ENCODE measurements at places on chromosomes 6 and 20.

DNA sequence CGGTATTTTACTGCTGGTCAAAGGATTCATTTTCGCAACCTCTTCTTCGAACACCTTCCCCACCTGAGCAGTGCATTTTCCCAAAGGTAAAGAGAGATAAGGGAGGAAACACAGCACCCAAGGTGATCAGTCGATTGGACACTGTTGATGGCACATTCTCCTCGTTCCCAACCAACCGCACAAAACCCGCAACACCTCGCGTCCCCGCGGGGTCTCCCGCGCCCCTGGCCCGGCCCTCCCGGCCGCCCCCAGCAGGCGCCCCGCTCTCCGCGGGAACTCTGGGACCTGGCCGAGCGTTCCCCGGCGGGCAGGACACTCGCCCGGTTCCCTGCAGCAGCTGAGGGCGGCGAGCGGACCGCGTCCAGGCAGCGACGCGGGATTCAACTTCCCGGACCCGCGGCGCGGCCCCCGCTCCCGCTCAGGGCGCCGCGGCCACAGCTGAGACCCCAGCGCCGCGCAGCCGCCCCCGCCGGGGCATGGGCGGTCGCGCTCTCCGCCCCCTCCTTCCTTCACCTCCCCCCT, 506 bp downstream of the RGS17 start:
- DNase-seq = no peak

- no peak for DNase-seq
Observed at GRCh38 chr6:41675992-41676391, 37.7 kb downstream of the MDFI start.

DNA sequence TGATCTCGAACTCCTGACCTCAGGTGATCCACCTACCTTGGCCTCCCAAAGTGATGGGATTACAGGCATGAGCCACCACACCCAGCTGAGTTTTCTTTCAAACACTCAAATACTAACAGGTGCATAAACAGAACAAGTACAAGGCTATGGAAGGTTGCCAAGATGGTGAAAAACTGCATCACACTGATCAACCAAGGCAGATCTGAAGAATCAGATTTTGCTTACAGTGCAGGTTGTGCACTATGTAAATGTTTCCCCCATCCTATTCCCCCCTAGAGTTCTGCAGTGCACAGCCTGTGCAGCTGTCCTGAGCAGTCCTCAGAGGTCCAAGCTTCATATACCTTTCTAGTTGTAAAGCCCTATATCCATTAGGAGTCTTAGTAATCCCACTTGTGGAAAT, 73.0 kb downstream of the GFRA4 start:
- no peak for DNase-seq

GRCh38 chr20:34883087-34883688, 6.8 kb downstream of the ACSS2 start:
- DNase-seq = no peak

DNA sequence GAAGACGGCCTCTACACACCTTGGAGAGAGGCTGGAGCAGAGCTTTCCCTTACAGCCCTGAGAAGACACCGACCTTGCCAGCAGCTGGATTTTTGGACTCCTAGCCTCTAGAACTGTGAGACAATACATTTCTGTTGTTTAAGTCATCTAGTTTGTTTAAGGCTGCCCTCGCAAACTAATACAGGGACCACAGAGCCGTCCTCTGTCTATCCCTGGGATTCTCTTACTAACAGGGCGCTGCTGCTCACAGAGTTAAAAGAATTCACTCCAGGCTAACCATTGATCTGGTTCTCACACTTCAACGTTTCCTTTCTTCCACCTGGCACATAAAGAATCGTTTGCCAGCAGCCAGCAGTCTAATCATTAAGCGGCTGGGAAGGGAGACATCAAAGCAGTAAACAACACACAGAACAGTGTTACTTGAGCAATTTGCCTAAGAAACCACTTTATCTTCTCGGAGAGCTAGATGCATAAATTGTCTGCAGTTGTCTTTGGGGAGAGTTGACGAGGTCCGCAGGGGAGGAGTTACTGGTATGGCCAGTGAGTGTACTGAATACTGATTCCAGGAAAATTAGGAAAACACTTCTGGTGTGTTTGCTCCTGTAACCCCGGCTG, 103.5 kb upstream of the AKAP12 start:
- no peak for DNase-seq
